Astrocyte (in vitro differentiated cells and primary cell): ENCODE measurements at places on chromosomes 6 and 20.

- DNase-seq = no peak
- peaks cover 6% of the 10 kb centered on the region for H3K36me3 ChIP-seq
- no peaks in the 10 kb centered on the region for H3K27me3 ChIP-seq
Observed at GRCh38 chr20:59938696-59939051, 1.4 kb downstream of the PPP1R3D start.

DNA sequence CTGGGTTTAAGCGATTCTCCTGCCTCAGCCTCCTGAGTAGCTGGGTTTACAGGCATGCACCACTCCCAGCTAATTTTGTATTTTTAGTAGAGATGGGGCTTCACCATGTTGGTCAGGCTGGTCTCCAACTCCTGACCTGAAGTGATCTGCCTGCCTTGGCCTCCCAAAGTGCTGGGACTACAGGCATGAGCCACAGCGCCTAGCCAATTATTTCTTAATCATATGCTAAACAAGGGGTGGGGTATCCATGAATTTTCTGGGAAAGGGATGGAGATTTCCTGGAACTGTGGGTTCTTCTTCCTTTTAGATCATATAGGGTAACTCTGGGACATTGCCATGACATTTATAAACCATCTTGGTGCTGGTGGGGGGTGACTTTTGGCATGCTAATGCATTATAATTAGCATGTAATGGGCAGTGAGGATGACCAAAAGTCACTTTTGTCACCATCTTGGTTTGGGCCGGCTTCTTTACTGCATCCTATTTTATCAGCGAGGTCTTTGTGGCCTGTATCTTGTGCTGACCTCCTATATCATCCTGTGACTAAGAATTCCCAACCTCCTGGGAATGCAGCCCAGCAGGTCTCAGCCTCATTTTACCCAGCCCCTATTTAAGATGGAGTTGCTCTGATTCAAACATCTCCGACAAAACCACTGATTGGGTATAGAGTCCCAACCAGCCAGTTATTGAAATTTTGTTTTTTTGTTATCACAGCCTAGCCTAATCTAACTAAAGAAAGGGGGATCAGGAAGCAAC is 29.9 kb upstream of the DDR1 start:
- H3K27ac ChIP-seq = no peak overlapping the region
- H3K4me3 ChIP-seq = no peak overlapping the region
- H3K27me3 ChIP-seq = peaks cover 12% of the 10 kb centered on the region

GRCh38 chr6:98657764-98658163 is 176.6 kb upstream of the POU3F2 start:
- H3K36me3 ChIP-seq = no peaks in the 10 kb centered on the region
- H3K4me3 ChIP-seq = no peak overlapping the region
- no peak overlapping the region for H3K27ac ChIP-seq
- no peaks in the 10 kb centered on the region for H3K27me3 ChIP-seq
- peak; percentile 42 for DNase-seq

- DNase-seq = no peak
- no peaks in the 10 kb centered on the region for H3K36me3 ChIP-seq
- H3K27ac ChIP-seq = no peak overlapping the region
- H3K4me3 ChIP-seq = no peak overlapping the region
- H3K4me1 ChIP-seq = peaks cover 2% of the 10 kb centered on the region
Observed at GRCh38 chr6:150711584-150712504, 112.2 kb downstream of the PLEKHG1 start.

DNA sequence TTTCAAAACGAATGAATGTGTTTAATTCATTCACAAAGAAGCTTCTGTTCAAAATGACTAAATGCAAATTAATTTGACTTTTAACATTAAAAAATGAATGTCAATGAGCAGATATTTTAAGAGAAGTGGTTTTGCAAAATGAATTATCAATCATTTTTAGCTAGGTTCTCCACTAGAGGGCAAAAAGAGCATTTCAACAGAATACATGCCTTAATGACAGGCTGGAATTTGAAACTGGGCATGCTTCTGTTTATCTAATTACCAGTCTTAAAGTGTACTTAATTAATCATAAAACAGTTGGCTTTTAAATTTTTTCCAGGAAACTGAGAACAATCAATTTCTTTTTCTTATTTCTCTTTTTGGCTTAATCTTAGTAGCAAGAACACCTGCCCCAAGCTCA is 63.8 kb upstream of the TINAG start:
- no peaks in the 10 kb centered on the region for H3K4me1 ChIP-seq
- no peaks in the 10 kb centered on the region for H3K36me3 ChIP-seq
- peak; percentile 31 for DNase-seq
- no peaks in the 10 kb centered on the region for H3K27me3 ChIP-seq

- DNase-seq = no peak
- peaks cover 5% of the 10 kb centered on the region for H3K27me3 ChIP-seq
- H3K4me3 ChIP-seq = no peak overlapping the region
Observed at GRCh38 chr6:159099961-159100360, 55.2 kb upstream of the TAGAP start.

GRCh38 chr20:55586610-55587009 is 418.7 kb downstream of the CBLN4 start:
- no peaks in the 10 kb centered on the region for H3K27me3 ChIP-seq
- H3K27ac ChIP-seq = no peak overlapping the region
- H3K4me3 ChIP-seq = no peak overlapping the region
- DNase-seq = no peak

DNA sequence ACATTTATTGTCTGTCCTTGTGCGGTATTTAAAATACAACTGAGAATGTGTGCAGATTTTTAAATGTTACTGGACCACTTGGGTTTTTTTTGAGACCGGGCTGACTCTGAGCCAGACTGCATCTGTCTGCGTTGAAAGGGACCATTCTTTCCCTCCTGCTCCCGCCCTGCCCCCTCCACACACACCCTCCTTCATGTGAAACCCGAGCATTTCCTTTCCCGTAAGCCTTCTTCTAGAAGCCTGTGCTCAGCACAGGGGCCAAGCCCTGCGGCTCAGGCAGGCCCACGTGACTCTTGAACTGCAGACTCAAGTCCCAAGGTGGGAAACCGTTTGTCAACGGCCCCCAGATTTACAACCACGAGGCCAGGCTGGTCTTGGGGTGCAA is 82.7 kb upstream of the FOXC1 start:
- DNase-seq = peak; percentile 59
- H3K4me1 ChIP-seq = peaks cover 8% of the 10 kb centered on the region
- H3K27ac ChIP-seq = no peak overlapping the region
- H3K27me3 ChIP-seq = peaks cover 12% of the 10 kb centered on the region
- no peaks in the 10 kb centered on the region for H3K36me3 ChIP-seq

- no peak overlapping the region for H3K27ac ChIP-seq
- peaks cover 2% of the 10 kb centered on the region for H3K27me3 ChIP-seq
- H3K4me3 ChIP-seq = no peak overlapping the region
- DNase-seq = no peak
- H3K4me1 ChIP-seq = no peaks in the 10 kb centered on the region
- no peaks in the 10 kb centered on the region for H3K36me3 ChIP-seq
Observed at GRCh38 chr6:87941556-87942358, 105.9 kb upstream of the SPACA1 start.

GRCh38 chr6:125512621-125513020 is 210.9 kb upstream of the HDDC2 start:
- no peaks in the 10 kb centered on the region for H3K4me1 ChIP-seq
- no peak overlapping the region for H3K27ac ChIP-seq
- H3K4me3 ChIP-seq = no peak overlapping the region
- no peaks in the 10 kb centered on the region for H3K36me3 ChIP-seq
- DNase-seq = no peak

DNA sequence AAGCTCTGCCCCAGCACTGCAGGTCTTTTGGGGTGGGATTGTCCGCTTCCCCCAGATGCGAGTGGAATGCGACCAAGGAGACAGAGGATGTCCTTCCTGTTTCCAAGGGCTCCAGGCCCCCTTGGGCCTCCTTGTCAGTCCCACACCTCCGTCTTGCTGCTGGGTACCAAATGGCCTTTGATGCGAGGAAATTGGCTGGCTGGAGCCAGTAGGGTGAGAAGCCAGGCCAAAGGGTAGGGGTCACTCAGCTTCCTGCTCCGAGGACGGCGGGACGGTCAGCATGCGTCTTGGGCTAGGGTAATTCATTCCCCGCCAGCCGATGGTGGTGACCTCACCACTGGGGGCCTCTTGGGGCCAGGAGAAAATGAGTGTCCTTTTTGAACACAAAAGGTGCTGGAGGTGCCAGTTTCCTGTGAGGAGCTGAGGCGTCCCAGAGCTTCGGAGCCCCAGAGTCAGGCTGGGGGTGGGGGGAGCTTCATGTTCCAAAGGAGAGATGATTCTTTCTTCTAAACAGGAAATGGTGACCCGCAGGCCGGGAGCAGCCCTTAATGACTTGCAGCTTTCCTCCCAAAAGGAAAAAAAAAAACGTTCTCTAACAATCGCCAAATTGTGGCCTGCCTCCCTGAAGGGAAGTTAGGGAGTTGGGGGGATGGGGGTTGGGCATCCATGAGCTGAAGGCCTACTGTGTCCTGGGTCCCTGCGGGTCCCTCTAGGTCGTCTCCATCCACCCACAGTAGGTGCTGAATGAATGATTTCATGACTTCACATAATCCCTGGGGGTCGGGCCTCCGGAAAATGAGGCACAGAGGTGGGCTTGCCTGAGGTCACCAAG is 6.7 kb downstream of the SNAI1 start:
- H3K4me1 ChIP-seq = peaks cover 56% of the 10 kb centered on the region
- no peaks in the 10 kb centered on the region for H3K36me3 ChIP-seq
- peak; percentile 85 for DNase-seq
- peak overlapping the region; percentile 82 for H3K27ac ChIP-seq

- peak overlapping the region; percentile 57 for H3K27ac ChIP-seq
- peaks cover 13% of the 10 kb centered on the region for H3K4me1 ChIP-seq
- H3K4me3 ChIP-seq = no peak overlapping the region
- no peaks in the 10 kb centered on the region for H3K36me3 ChIP-seq
Observed at GRCh38 chr6:47242483-47243386, 67.0 kb downstream of the TNFRSF21 start.

DNA sequence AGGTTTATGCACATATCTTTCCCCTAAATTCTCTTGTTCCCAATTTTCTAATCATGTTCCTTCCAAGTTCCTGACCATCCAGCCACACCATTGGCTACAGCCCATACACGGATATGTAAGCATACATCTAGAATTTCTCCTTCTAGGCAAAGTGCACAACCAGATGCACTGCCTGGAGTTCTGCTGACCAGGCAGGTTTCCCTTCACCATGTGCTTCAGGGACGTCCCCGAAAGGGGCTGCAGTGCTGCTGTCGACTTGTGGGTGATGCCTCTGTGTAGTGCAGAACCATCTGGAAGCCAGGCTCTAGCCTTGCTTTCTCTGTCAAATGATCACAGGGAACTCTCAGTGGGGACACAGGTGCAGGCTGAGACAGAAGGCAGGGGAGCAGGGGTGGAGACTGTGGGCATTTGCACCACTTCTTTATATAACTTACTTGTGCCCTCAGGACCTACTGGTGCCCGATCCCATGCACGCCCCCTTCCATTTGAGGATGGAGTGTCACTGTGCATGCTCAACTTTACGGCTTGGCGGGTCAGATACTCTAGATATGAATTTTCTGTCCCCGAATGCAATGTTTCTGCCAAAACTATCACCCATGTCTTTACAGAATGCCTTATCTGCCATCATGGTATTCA is 37.5 kb upstream of the SMOC2 start:
- no peak overlapping the region for H3K27ac ChIP-seq
- no peak overlapping the region for H3K4me3 ChIP-seq
- DNase-seq = no peak
- no peaks in the 10 kb centered on the region for H3K27me3 ChIP-seq

DNA sequence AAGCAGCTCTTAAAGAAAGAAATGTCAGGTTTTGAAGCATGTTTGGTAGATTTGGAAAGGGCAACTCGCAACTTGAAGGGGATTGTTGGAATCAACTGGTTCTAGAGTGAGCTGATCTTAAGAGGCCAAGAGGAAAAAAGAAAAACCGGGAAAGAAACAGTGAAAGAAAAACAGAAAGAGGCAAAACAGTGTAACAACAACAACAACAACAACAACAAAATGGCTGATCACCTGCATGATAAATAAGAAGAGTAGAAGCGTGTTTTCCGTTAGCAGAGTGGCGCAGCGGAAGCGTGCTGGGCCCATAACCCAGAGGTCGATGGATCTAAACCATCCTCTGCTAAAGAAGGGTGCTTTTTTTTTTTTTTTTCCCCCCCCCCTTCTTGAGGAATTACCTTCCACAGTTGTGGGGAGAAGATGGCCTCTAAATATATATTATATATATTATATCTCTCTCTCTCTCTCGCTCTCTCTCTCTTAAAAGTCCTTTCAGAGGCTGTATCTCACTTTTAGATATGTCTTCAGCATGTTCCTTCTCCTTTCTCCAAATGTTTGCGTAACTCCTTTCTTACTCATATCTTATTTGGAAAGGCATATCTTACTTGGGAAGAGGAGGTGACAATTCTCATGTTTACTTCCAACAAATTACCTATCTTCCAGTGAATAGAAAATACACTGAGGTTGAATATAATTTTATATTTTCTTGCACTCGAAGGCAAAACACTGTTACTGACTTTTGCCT is 134.4 kb downstream of the OR2B2 start:
- no peak overlapping the region for H3K4me3 ChIP-seq
- H3K27me3 ChIP-seq = no peaks in the 10 kb centered on the region
- DNase-seq = no peak
- H3K4me1 ChIP-seq = no peaks in the 10 kb centered on the region
- H3K27ac ChIP-seq = no peak overlapping the region
- H3K36me3 ChIP-seq = no peaks in the 10 kb centered on the region

- H3K27me3 ChIP-seq = no peaks in the 10 kb centered on the region
- no peak overlapping the region for H3K27ac ChIP-seq
- H3K4me3 ChIP-seq = no peak overlapping the region
- DNase-seq = no peak
- no peaks in the 10 kb centered on the region for H3K4me1 ChIP-seq
Observed at GRCh38 chr6:117174835-117175360, 90.5 kb upstream of the VGLL2 start.

DNA sequence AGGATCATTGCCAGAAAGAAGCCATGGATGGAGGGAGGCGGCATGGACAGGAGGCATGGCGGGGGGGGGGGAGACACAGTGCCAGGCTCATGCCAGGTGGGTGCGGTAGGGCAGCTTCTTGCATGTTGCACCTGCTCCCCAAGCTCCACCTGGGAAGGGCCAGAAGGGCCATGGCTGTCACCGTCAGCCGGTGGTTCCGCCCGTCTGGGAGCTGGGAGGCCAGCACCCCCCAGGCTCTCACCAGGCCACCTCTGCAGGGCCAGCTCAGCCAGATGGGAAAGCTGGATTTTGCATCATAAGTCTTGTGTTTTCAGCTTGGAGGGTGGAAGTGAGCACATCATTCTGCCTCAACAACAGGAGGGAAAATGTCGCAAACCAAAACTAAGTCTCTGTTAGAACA is 404.7 kb downstream of the TAF4 start:
- H3K4me3 ChIP-seq = no peak overlapping the region
- H3K27ac ChIP-seq = no peak overlapping the region
- no peaks in the 10 kb centered on the region for H3K27me3 ChIP-seq
- H3K4me1 ChIP-seq = no peaks in the 10 kb centered on the region

- no peak overlapping the region for H3K27ac ChIP-seq
- H3K27me3 ChIP-seq = no peaks in the 10 kb centered on the region
- no peaks in the 10 kb centered on the region for H3K36me3 ChIP-seq
- H3K4me3 ChIP-seq = no peak overlapping the region
- no peaks in the 10 kb centered on the region for H3K4me1 ChIP-seq
- peak; percentile 10 for DNase-seq
Observed at GRCh38 chr6:166911248-166911677, 45.1 kb downstream of the RNASET2 start.

- no peak overlapping the region for H3K27ac ChIP-seq
- DNase-seq = peak; percentile 41
- no peak overlapping the region for H3K4me3 ChIP-seq
- no peaks in the 10 kb centered on the region for H3K27me3 ChIP-seq
- H3K36me3 ChIP-seq = no peaks in the 10 kb centered on the region
- H3K4me1 ChIP-seq = peaks cover 7% of the 10 kb centered on the region
Observed at GRCh38 chr6:654136-654535, 2.8 kb downstream of the HUS1B start.
